Thyroid gland (tissue), 4 donors: ENCODE measurements at places on chromosomes 2 and 18. TPM values are rescaled to one million over a fixed set of nuclear protein-coding genes. Genes with fewer than 3 reads are reported as not detected.

The ABCG5 gene
- not detected for total RNA-seq

The CXCR2 gene
- not detected for total RNA-seq

The GPR45 gene
- not detected for total RNA-seq

The CNGA3 gene
- 0.54 TPM for total RNA-seq

DNA sequence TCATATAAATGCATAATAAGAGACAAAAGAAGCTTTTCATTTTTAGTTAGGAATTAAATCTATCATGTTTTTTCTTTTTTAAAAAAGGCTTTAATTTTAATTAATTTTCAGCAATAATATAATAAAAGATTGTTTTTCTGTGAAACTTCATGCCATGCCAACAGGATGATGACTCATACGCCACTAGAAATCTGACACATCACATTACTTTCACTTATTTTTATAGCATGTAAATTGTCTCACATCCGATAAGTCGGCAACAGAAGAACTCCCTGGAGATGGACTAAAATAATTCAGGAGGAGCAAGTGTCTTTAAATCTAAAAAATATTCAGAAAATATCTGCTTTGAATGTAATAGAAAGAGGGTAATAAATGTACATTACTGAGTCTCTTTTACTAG is 1024.2 kb upstream of the ACVR2A start:
- no peak for DNase-seq

DNA sequence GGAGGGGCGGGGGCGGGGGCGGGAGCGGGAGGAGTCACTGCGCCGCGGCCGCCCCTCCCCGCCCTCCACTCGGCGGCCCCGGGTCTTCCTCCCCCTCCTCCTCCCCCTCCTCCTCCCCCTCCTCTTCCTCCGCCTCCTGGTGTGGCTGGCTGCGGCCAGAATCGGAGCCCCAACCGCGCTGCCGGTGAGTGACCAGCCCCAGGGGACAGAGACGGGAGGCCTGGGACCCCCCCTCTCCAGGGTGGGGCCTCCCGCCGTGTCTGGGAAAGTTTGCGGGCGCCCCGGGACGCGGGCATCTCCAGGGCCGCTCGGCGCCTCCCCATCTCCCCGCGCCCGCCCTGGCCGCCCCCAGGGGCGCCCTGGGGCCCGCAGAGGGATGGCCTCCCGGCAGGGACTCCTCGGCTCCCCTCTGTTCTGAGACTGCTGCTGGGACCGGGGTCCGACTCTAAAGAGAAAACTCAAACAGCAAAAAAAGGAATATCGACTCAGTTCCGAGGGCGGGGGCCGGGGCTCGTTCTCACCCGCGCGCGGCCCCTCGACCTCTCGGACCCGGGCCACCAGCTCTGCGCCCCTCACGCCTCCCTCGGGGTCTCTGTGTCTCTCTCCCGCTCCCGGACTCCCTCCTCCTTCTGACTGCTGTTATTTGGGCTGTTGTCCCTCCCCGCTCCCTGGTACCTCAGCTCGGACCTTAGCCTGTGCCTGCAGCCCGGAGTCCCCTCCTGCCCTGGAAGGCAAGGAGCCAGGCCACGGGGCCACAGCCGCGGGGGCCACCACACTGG is at the start of gene STON1:
TSS of gene STON1 (plus strand) at position 122 of the 779 bp plus-strand sequence. CDS start 50,480 bp downstream, outside the sequence.
- DNase-seq, result peak; percentile 40

- DNase-seq, result no peak
Measured at GRCh38 chr2:62858231-62858832, 152.8 kb downstream of the EHBP1 start.

DNA sequence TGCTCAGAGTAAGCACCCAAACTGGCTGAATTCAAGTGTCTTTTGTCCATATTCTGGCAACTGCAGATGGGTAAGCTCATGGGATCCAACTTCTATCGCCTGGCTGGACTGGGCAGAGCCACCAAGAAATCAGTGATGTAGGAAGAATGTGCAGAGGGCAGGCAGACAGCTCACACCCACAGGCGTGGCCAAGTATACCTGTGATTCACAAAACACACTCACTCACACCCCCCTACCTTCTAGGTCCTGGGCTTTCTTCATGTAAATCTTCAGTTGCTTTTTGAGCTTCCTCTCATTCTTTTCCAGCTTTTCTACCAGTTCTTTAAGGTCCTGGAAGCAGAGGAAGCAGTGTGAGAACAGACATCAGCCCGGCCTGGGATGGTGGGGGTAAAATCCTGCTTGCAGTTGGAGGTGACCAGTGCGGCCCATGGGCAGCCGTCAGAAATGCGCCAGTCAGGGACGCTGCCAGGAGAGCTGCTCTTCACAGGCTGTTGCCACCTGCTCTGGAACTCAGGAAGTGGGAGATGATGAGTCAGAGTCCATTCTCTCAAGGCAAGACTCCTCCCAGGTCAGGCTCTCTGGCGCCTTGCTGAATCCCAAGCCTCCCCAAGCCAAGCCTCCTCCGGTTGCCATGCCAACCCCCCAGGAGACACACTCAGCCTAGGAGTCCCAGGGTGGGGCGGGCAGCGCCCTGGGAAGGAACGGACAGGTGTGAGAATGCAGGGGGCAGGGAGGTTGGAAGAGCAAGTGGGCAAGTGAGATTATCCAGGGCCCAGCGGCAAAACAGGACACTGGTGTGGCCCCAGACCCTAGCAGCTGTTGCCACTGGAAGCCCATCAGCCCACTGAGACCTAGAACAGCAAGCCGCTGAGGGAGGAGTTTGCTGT is 36.2 kb upstream of the ACAA2 start:
- peak; percentile 90 for DNase-seq

DNA sequence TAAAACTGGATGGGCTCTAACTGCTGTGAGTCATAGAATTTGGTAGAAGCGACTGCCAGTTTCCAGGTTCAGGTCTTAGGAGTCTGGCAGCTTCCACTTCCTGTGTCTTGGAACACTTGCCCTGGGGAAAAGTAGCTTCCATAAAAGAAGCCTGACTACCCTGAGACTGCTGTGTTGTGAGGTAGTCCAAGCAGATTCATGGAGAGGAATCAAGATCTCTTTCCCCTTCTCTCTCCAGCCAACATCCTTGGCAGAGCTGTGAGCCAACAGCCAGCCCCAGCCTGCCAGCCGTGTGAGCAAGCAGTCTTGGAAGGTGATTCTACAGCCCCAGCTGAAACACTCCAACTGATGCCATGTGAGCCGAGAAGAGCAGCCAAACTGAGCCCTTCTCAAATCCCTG is 33.7 kb downstream of the SLC20A1 start:
- DNase-seq, result peak; percentile 29

- no peak for DNase-seq
Measured at GRCh38 chr2:96756788-96757476, 3.8 kb upstream of the CNNM4 start.

- no peak for DNase-seq
Measured at GRCh38 chr2:137369106-137369505, 595.2 kb upstream of the HNMT start.

DNA sequence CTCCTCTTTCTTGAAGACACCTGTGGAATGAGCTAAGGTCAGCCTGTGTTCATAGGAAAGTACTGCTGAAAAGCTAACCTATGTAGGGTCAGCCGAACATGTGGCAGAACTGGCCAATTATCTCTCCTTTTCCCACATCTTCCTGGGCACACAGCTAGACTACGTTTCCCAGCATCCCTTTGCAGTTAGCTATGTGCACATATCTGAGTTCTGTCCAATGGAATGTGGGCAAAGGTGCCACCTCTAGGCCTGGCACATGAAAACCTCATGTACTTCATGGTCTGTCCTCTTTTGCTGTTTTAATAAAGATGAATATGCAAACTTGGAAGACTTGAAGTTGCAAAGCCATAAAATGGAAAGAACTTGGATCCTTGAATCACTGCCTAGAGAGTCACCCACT is 352.6 kb downstream of the TNS1 start:
- no peak for DNase-seq

GRCh38 chr2:56047136-56047535 is 123.6 kb upstream of the EFEMP1 start:
- DNase-seq, result no peak

GRCh38 chr18:23765931-23766330 is 76.7 kb downstream of the LAMA3 start:
- DNase-seq, result no peak
